ENCODE measurements at places on chromosomes 16 and 17.

- DNase-seq: no peak
Measured at GRCh38 chr16:2150418-2151187, 2.2 kb downstream of the RAB26 start.

DNA sequence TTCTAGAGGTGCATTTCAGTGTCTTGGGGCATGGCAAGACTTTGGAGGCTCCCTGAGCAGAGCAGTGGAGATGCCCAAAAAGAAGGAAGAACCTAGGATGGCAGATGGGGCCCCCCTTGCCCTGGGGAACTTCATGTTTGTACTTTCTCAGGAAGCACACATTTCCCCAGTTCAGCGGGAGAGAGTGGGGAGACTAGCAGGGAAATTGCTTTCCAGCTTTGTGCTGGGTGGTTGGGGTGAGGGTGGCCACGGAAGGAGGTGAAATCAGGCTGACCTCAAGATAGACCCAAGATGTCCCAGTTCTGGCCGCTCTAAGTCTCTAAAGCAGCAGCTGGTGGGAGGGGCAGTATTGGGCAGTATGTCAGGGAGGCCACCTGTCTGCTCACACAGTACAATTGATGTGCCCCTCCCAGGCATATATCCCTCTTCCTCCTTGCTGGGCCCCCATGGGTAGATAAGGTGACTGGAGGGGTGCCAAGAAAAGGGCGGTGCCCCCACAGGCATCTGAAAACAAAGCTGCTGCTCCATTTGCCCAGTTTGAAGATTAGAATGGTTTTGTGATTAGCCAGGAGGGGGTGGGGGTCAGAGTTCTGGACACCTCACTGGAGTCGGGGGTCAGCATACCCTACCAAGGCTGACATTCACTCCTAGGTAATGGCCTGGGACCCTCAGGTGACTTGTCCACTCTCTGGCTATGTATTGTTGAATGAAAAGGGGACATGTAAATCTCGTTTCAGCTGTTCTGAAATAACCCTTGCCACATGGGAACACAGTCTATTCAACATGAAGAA is 17.1 kb upstream of the NAGLU start:
- no peak for DNase-seq

DNA sequence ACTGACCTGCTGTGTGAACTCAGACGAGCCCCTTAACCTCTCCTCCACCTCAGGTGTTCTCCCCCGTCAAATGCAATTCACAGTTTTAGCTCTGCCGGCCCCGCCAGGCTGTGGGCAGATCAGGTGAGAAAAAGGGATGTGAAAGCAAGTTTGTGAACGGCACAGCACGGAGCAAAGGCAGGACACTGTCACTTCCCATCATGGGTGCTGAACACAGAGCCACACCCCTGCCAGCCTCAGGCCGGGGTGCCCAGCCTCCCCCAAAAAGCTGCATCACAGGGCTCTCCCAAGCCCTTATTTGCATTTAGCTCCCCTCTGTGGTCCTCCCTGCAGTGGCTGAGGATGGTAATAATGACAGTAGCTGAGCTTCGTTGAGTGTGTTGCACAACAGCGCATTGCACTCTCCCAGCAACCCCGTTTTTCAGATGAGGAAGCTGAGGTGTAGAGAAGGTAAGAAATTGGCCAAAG is 88.8 kb upstream of the TNRC6C start:
- DNase-seq: peak; percentile 86

- peak; percentile 60 for DNase-seq
Measured at GRCh38 chr16:85553436-85554113, 59.5 kb upstream of the GSE1 start.
